ENCODE measurements at places on chromosomes 13 and 19.

GRCh38 chr19:6287269-6287885 is 7.6 kb upstream of the MLLT1 start:
- no peak for DNase-seq

GRCh38 chr19:3065675-3066357 is 3.5 kb upstream of the TLE5 start:
- no peak for DNase-seq

- DNase-seq, result no peak
These were observed 3.3 kb upstream of the IGFL2 start for GRCh38 chr19:46144756-46145155.

GRCh38 chr13:26623125-26623524 is 65.6 kb downstream of the WASF3 start:
- DNase-seq, result no peak

GRCh38 chr19:46974181-46974580 is 45.5 kb upstream of the NPAS1 start:
- DNase-seq, result no peak

- DNase-seq, result no peak
These were observed 419.4 kb downstream of the UQCRFS1 start for GRCh38 chr19:28793391-28794168.

- DNase-seq, result no peak
These were observed 53.2 kb upstream of the EEF1AKMT1 start for GRCh38 chr13:20826843-20827560.
